Activated gamma-delta T cell (primary cell): ENCODE measurements at places on chromosomes 3 and 15.

DNA sequence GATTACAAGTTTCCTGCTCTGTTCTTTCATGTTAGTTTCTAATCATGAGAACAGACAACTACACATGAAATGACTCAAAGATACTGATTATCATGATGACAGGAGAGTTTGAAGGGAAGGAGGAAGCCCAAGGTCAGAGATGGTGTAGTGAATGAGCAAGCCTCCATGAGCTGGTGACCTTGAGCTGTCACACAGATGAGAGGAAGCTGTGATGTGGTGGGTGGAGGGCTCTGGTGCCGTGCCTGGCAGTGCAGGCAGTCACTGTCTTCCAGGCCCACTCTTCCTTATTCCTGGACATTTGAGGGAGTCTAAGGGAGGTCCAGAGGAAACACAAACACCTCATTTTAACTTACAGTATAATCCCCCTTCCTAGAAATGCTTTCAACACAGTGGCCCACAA lies 133.4 kb upstream of the ROPN1 start:
- DNase-seq: no peak

GRCh38 chr15:64398575-64398974 lies 10.9 kb downstream of the TRIP4 start:
- no peak for DNase-seq

DNA sequence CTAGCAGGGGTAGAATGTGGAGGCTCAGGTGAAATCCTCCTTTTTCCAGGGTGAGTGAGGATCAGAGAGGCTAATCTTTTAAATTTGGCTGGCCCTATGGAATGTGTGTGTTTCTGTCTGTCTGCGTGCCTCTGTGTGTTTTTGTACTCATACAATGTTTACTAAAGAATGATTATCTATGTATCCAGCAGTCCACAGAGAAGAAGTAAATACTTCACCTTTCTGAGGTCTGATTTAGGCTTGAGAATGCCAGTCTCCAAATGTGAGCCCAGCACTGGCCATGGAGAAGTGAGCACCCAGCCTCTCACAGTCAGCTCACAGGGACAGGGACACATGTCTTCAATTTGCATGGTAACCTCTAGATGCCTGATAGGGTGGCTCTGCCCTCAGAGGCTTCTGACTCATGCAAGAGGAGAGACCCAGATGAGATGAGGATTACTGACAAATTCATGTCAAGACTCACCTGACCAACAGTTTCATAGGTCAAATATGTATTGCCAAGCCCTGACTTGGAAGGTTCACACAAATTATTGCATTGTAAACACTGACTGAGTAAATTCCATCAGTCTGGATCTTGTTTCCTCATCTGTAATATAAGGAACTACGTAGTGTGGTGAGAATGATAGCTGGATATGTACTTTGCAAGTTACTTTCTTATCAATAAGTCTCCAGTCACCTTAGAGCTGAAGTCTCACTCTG lies 31.0 kb downstream of the ENTPD3 start:
- DNase-seq: no peak

- DNase-seq: no peak
Measured at GRCh38 chr3:81953111-81953510, 191.7 kb upstream of the GBE1 start.

GRCh38 chr15:63892794-63893441 lies 59.2 kb upstream of the HERC1 start:
- DNase-seq: no peak

DNA sequence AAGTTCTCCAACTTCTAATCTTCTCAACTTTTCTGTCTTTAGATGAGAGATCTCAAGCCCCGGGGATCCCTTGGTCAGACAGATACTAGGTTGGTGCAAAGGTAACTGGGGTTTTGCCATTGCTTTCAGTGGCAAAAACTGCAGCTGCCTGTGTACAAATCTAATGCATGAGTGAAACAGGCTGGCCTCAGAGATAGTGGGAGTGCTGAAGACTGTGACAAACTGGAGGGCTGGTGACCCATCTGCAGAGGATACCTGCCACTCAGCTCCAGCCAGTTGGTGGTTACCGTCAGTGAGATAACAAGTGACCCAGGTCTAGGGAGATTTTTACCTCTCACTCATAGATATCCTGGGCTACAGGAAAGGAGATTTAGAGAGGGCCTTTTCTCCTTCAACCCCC lies 85.7 kb downstream of the RYR3 start:
- DNase-seq: no peak

GRCh38 chr15:47333734-47334133 lies 383.6 kb upstream of the SEMA6D start:
- DNase-seq: no peak

GRCh38 chr15:78671626-78672211 lies 30.7 kb upstream of the CHRNB4 start:
- no peak for DNase-seq

DNA sequence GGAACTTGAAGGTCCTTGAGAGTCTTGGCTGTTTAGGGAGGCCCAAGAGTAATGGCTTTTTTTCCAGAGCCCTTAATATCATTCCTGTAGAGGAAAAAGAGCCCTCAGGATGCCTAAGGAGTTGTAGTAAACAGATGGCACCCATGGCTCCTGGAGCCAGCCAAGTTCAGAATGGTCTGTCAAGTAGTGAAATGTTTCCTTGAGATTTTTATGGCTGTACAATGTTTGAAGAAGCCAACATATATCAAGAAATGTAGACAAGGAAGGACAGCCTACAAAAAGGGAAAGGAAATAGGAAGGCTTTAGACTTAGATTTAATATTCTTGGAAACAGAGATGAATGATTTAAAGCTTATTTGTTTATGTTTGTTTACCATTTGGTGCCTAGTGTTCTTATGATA lies 334.8 kb downstream of the SATB1 start:
- DNase-seq: no peak

DNA sequence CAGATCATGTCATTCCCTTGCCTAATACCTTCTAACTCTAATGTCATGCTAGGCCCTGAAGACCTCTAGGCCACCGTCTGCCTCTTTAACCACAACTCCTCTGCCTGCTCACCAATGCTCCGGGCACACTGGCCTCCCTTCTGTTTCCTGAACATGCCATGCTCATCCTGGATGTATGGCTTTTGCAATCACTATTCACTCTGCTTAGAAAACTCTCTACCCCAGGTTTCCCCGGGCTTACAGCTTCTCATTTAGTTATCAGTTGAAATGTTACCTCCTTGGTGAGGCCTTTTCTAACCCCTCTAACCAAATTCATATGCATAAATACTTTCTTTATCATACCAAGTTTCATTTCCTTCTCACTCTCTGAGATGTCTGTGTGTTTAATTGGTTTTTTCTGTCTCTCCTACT lies 727.8 kb upstream of the CFAP20DC start:
- no peak for DNase-seq

DNA sequence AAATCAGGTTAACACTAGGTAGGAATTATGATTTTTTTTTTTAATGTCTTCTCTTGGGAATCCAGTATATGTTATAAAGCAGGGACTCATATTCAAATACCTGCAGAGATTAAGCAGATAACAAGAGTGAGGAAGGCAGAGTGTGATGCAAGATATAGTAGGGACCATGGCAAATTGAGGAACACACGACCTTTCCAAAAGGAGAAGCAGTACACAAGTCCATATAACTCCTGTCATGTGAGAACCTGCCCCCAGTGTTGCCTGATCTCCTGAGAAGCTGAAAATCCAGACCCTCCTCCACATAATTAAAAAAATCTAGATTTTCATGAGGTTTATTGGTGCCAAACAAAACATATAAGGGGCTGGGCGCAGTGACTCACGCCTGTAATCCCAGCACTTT lies 3.6 kb downstream of the RFC4 start:
- no peak for DNase-seq

DNA sequence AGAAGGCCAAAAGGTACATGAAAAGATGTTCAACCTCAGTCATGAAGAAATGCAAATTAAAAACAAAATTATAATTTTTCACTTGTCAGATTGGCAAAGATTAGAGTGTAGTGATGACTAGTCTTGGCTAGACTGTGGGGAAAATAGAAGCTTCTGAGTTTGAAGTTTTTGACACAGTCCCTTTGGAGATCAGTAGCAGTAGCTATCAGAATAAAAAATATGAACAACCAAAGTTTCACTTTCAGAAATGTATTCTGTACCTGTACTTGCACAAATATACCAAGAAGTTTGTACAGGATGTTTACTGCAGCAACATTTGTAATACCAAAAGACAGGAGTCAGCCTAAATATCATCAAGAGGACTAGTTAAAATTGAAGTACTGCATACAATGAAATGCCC lies 14.1 kb downstream of the ATP2C1 start:
- DNase-seq: no peak

- peak; percentile 40 for DNase-seq
Measured at GRCh38 chr3:195908694-195909581, 587 bp upstream of the TNK2 start.

GRCh38 chr15:70141376-70142071 lies 43.8 kb upstream of the TLE3 start:
- no peak for DNase-seq

DNA sequence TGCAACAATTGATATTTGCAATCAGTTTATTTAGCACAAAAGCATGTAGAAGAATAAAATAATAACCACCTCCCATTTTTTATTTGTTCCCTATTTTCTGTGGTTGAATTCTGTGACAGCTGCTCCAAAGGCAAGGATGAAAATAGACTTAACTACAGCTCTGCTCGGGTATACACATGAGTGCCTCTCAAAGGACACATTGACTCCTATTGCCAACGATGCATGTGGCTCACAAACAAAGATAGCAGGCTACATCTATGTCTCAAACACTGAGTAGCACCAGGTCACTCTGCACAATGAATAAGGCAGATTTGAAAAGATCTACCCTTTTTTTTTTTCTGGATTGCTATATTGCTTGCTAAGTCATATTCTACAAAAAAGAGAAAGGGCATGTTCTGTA lies 612.9 kb downstream of the ROBO1 start:
- no peak for DNase-seq

DNA sequence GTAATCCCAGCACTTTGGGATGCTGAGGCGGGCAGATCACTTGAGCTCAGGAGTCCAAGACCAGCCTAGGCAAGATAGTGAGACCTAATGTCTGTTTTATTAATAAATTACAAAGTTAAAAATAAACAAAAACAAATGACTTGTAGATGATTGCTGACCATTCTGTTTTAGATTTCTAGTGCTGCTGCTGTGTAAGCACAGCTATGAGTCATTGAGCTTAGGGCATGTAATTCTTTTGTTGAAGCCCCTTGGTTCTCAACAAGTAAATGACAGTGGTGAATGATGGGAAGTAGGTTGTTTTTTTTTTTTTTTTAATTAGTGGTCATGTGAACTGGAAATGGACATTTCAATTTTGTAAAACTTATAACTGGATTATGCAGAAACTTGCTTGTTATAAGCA lies 63.3 kb downstream of the LEO1 start:
- no peak for DNase-seq

DNA sequence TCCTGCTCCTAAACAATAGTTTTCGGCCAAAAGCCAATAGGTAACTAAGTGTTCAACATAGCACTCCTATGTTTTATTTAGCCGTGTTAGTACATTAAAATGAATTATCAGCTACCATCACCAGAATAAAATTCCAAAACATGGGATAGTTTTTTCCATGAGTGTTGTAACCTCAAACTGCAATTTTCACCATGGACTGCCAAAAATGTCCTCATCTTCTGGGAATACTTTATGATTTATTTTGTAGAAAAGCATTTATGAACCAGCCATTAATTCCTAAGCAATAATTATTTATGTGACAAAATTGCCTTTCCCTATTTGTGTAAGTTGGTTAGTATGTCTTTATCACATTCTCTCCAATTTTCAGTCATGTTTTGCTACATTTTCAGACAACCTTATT lies 438.1 kb downstream of the NAALADL2 start:
- DNase-seq: no peak

DNA sequence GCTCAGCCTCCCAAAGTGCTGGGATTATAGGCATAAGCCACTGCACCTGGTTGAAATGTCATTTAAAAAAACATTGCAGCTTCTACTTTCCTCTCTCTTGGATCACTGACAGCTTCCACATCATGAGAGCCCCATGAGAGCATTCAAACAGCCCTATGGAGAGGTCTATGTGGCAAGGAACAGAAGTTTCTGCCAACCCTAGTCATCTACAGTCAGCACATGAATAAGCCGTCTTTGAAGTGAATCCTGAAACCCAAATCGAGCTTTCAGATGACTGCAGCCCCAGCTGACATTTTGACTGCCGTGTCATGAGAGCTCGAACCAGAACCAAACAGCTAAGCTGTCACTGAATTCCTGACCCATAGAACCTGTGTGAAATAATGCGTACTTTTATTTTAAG lies 39.8 kb downstream of the CD200R1L start:
- DNase-seq: no peak

GRCh38 chr3:141387516-141387915 lies 19.2 kb downstream of the ZBTB38 start:
- no peak for DNase-seq

- DNase-seq: no peak
Measured at GRCh38 chr3:123634149-123635051, 49.5 kb upstream of the HACD2 start.

- no peak for DNase-seq
Measured at GRCh38 chr3:154588831-154589230, 158.8 kb upstream of the GPR149 start.

DNA sequence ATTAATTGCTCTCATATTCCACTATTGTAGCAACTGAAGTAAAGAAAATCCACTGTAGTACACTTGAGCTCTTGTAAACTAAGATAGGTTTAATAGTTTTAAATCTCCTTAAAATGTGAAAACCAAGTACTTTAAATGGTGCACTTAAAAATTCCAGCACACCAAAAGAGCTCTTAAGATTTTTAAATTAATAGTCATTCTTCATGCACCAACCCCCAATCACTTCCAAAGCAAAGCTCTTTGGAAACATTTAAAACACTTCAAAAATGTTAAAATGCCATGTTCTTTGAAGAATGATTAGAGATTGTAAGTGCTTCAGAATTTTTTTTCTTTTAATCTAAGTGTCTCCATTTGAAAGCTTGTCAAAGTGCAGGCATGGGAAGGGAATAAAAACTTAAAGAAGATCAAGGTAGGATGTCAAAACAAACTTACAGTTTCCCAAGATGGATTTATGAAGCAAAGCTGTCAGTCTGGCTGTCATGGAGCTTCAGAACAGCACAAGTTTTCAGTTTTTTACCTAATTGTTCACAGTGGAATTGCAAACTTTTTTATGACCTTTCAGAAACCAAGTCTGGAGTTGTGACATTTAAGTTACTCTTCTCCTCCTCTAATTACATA lies 84.3 kb downstream of the ARPP21 start:
- DNase-seq: no peak

- DNase-seq: no peak
Measured at GRCh38 chr3:33044676-33045075, 52.3 kb downstream of the GLB1 start.

- no peak for DNase-seq
Measured at GRCh38 chr3:153911116-153911515, 210.1 kb upstream of the ARHGEF26 start.
